ENCODE measurements at places on chromosomes 12 and 14. TPM values are rescaled to one million over a fixed set of nuclear protein-coding genes. Genes with fewer than 3 reads are reported as not detected.
A peak's percentile ranks its signal among the peaks of the same experiment; 100 is the strongest.

ADAM21 gene
- total RNA-seq, result not detected

LRRC10 gene
- total RNA-seq, result not detected

ANKS1B gene
- 0.44 TPM for total RNA-seq

PRR4 gene
- total RNA-seq, result 0.98 TPM

RNASE13 gene
- not detected for total RNA-seq

DNA sequence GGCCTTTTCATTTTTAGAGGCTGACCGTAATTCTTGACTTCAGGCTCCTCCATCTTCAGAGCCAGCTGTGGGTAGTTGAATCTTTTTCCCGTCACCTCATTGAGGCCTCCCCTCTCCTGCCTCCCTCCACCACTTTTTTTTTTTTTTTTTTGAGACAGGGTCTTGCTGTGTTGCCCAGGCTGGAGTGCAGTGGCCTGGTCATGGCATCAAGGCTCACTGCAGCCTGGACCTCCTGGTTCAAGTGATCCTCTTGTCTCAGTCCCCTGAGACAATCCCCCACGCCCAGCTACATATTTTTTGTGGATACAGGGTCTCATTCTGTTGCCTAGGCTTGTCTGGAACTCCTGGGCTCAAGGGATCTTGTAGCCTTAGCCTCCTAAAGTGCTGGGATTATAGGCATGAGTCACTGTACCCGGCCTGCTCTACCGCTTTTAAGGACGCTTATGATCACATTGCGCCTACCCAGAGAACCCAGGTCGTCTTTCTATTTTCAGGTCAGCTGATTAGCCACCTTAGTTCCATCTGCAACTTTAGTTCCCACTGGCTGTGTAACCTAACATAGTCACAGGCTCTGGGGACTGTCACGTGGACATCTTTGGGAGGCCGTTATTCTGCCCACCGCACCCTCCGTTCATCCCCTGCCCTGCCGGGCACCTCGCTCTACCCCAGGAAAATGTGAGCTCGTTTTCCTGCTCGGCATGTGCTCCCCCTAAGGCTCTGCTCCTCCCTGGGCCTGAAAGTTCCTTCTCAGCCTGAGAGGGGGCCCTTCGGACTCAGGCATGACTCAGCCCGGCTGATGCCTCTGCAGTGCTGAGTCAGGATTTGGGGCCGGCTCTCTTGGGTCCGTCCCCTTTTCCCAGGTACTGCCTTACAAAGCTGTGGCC lies 13.4 kb downstream of the TNFAIP2 start:
- no peaks in the 10 kb centered on the region for H3K36me3 ChIP-seq
- H3K4me3 ChIP-seq, result no peak overlapping the region
- peak; percentile 54 for DNase-seq
- no peaks in the 10 kb centered on the region for H3K27me3 ChIP-seq

- no peaks in the 10 kb centered on the region for H3K4me1 ChIP-seq
- H3K36me3 ChIP-seq, result no peaks in the 10 kb centered on the region
- H3K27me3 ChIP-seq, result no peaks in the 10 kb centered on the region
- H3K4me3 ChIP-seq, result no peak overlapping the region
- no peak overlapping the region for H3K27ac ChIP-seq
- DNase-seq, result no peak
These were observed 8.0 kb upstream of the SLC17A8 start for GRCh38 chr12:100348657-100349454.

DNA sequence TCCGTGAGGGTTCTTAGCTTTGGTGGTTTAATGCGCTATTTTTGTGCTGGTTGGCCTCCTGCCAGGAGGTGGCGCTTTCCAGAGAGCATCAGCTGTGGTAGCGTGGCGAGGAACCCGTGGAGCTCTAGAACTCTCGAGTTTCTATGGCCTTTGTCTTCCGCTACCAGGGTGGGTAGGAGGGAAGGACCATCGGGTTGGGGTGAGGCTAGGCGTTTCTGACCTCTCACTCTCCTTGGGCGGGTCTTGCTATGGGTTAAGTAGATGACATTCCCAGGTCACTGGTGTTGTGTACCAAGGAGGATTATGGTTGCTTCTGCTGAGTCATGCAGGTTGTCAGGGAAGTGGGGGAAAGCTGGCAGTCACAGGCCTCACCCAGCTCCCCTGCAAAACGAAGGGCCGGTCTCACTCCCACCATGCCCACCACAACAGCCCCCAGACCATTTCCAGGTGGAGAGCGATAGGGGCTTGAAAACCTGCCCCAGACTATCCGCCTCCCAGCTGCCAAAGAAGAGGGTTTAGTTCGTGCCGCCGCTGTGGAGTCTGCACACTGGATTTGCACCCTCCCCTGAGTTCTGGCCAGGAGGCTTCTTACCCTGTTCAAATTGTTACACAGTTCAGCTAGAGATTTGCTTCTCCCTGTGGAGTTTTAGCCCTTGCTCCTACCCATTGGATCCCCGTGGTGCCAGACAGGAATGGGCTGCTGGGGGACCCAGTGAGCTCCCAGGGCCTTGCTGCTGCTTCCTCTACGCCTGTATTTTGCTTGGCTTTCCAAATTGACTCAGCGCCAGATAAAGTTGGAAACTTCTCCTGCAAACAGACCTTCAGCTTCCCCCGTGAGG lies 21.9 kb downstream of the RNFT2 start:
- no peaks in the 10 kb centered on the region for H3K4me1 ChIP-seq
- no peaks in the 10 kb centered on the region for H3K36me3 ChIP-seq
- no peak for DNase-seq
- H3K27me3 ChIP-seq, result no peaks in the 10 kb centered on the region
- H3K27ac ChIP-seq, result no peak overlapping the region
